Thoracic aorta (tissue), 2 donors: ENCODE measurements at places on chromosomes 16 and 17. TPM values are rescaled to one million over a fixed set of nuclear protein-coding genes. Genes with fewer than 3 reads are reported as not detected.
A peak's percentile ranks its signal among the peaks of the same experiment; 100 is the strongest.

GRCh38 chr16:81481207-81481821, 36.7 kb downstream of the CMIP start:
- no peaks in the 10 kb centered on the region for H3K27me3 ChIP-seq
- peaks cover 6% of the 10 kb centered on the region for H3K4me1 ChIP-seq
- DNase-seq = no peak
- no peak overlapping the region for H3K27ac ChIP-seq
- H3K4me3 ChIP-seq = no peak overlapping the region

DNA sequence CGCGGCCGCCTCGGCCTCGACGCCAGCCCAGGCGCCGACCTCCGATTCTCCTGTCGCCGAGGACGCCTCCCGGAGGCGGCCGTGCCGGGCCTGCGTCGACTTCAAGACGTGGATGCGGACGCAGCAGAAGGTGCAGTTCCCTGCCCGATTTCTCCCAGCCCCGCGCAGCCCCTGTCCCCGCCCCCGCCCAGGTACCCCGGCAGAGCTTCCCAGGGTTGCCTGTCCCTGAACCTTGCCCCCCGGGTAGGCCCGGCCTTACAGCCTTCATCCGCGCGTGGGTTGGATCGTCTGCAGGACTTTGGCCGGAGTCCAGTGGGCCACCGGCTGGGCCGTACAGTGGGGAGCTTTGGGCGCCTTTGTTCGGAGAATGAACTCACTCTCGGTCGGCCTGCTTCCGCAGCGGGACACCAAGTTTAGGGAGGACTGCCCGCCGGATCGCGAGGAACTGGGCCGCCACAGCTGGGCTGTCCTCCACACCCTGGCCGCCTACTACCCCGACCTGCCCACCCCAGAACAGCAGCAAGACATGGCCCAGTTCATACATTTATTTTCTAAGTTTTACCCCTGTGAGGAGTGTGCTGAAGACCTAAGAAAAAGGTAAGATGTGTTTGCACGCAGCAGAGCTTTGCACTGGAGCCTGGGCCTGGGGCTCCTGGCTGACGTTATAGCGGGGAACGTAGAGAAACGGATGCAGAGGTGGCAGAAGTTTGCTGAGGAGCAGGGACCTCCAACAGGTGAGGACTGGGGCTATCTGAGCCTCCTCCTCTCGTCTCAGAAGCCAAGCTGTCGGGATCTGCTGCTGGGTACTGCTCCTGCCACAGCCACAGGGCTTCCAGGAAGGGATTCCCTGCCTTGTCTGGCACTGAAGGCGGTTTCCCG, 593 bp downstream of the GFER start:
- peaks cover 8% of the 10 kb centered on the region for H3K36me3 ChIP-seq
- DNase-seq = no peak
- peaks cover 4% of the 10 kb centered on the region for H3K27me3 ChIP-seq
- peaks cover 21% of the 10 kb centered on the region for H3K4me1 ChIP-seq
- peak overlapping the region; percentile 92 for H3K4me3 ChIP-seq

DNA sequence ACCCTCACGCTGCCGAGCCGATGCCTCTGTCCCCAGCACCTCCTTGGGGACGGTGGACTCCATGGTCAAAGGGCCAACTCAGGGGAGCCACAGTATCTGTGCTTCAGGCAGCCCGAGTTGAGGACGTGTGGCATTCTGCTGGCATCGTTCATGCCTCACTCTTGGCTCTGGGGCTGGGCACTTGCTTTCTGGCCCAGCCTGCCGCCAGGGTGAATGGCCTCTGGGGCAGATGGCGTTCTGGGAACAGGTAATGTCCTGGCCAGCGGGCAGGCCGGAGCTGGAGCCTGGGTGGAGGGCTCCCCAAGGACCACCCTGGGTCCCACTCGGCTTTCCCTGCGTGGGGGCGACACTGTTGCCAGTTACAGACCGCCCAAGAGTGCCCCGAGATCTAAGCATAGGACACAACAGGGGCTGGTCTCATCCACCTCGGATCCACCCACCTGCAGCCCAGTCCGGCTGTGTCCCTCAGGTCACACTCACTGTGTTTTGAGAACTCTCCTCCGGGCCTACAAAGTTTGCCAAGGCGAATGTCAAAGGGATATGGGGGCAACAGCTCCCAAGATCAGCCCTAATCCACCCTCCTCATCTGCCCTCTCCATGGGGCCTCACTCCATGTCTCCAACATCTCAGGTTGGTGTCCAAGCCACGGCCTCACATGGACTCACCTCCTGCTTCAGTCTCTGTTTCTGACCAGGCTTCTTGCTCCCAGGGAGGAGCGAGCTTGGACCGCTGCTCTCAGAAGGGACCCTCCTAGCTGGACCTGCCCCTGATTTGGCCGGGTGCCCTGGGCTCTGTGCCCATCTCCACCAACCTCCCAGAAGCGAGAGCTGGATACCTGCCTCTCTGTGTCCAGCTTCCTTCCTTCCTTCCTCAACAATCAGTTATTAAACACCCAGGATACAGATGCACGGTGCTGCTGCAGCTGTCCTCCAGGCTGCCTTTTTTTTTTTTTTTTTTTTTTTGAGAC, 60.8 kb downstream of the TMEM235 start:
- no peaks in the 10 kb centered on the region for H3K36me3 ChIP-seq
- DNase-seq = no peak
- no peak overlapping the region for H3K27ac ChIP-seq
- H3K27me3 ChIP-seq = no peaks in the 10 kb centered on the region

- H3K4me3 ChIP-seq = peak overlapping the region; percentile 95
- no peak for DNase-seq
- no peaks in the 10 kb centered on the region for H3K27me3 ChIP-seq
- H3K4me1 ChIP-seq = peaks cover 33% of the 10 kb centered on the region
- H3K36me3 ChIP-seq = no peaks in the 10 kb centered on the region
- H3K27ac ChIP-seq = peak overlapping the region; percentile 47
These were observed 487 bp downstream of the CREBBP start for GRCh38 chr16:3879887-3880564.

- peak overlapping the region; percentile 65 for H3K27ac ChIP-seq
- H3K36me3 ChIP-seq = no peaks in the 10 kb centered on the region
- H3K4me3 ChIP-seq = no peak overlapping the region
These were observed 66.6 kb downstream of the SIAH1 start for GRCh38 chr16:48318630-48319029.

- H3K4me1 ChIP-seq = no peaks in the 10 kb centered on the region
- no peak overlapping the region for H3K27ac ChIP-seq
- no peaks in the 10 kb centered on the region for H3K27me3 ChIP-seq
- no peaks in the 10 kb centered on the region for H3K36me3 ChIP-seq
- no peak overlapping the region for H3K4me3 ChIP-seq
These were observed 85.1 kb downstream of the RGS9 start for GRCh38 chr17:65222214-65222738.

Gene ASB16
- total RNA-seq = 2.3 TPM

Gene NUFIP2
- 65.8 TPM for total RNA-seq

Gene TSPAN10
- total RNA-seq = 0.27 TPM

Gene SLC38A8
- total RNA-seq = not detected

Gene YBX2
- not detected for total RNA-seq

Gene HBA2
- 47.9 TPM for total RNA-seq

Gene FLOT2
- 71.3 TPM for total RNA-seq

Gene TMC5
- total RNA-seq = not detected

Gene SDR42E2
- total RNA-seq = not detected
